NCI-H2029 (cell line): ENCODE measurements at places on chromosomes 12 and 14.

DNA sequence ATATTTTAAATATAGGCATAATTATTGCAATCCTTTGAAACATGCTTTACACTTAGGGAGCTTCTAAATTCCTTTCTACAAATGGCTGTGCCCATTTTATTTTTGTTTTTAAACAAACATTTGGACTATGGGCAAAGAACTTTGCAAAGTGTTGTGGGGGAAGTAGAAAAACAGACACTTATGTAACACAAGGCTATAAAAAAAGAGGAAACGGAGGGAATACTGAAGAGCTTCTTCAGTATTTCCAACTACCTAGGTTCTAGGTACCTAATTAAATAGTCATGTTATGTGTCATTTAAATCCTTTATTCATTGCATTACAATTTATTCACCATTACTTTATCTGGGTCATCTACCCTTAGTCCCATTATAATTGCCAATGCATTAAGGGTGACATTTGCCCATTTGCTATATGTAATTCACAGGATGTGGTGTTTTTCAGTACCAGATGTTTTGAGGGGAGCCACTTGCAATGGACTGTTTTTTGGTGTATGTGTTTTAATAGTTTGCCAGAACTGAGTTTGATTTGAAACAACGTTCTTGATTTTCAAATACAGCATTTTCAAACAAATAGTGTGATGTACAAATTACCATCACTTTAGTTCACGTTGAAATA is 1.5 kb upstream of the MSRB3 start:
- DNase-seq, result no peak

DNA sequence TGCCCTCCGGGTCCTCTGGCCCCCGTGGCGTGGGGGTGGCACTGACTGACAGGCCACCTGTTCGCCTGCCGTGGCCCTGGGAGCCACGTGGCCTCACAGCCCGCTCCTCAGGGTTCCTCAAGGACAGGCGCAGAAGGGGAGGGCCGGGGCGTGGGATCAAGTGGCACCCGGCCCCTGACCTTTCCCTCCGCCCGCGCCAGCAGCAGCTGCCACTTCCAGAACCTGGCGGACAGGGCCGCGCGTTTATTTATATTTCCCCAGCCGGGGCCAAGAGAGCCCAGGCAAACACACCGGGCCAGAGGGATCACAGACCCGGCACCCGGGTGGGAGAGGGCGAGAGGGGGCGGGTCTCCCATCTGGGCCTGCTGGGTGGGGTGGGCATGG is 92.6 kb downstream of the RFLNA start:
- no peak for DNase-seq

GRCh38 chr12:52165096-52165855 is 26.5 kb downstream of the KRT80 start:
- no peak for DNase-seq

DNA sequence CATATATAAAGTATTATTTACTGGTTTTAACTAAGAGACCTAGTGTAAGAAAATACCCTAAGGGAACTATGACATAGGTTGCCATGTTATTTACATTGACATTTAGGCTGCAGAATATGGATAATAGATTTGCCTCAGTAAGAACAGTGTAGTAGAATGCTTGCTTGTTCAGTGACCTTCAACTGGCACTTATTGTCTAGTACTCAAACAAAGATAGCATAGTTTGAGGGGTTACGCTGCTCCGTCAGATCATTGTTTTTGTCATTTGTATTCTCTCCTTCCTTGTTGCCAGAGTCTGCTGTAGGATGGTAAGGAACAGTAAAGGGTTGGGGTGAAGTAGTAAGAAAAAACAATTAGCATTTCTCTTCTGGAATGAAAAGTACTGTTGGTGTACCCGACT is 33.2 kb downstream of the TOGARAM1 start:
- DNase-seq, result no peak

- no peak for DNase-seq
These were observed 58.5 kb upstream of the DHRS4 start for GRCh38 chr14:23895053-23895419.

- no peak for DNase-seq
These were observed 1455.3 kb upstream of the FLRT2 start for GRCh38 chr14:84074626-84075025.

DNA sequence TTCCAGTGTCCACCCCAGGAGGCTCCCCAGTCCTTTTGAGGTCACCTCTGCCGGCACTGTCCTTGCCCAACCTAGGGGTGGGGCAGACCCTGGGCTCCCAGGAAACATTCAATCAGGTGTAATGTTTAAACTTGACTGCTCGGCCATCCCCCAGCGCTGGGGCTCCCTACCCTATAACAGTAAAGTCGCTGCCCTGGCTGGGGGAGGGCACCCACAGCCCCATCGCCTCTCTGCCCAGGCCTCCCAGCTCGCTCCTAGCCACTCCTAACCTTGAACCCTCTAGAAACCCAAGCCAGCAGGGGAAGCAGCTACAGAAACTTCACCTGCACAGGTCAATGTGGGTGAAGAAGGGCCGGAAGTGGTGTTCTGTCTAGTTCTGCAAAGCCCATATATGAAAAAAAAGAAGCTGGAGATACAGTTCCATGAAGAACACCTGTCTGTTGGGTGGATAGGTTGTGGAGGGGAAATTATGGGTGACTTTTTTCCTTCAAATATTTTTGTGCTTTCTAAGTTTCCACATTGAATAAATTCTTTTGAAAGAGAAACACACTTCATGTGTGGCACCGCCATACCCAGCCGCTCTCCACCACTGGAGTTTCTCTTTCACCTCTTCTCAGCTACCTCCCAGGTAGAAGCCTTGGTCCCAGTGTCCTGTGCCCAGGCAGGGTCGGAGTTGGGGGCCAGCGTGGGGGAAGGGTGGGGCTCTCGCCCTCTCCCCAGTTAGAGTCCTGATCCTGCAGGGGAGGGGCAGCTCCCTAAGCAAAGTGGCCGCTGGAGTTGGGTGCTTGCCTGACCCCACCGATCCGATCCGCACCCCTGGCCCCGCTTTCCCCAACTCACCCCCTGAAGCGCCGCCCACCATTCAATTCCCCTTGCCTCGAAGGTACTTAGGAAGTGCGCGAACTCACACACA is 1.1 kb downstream of the CLMN start:
- no peak for DNase-seq

DNA sequence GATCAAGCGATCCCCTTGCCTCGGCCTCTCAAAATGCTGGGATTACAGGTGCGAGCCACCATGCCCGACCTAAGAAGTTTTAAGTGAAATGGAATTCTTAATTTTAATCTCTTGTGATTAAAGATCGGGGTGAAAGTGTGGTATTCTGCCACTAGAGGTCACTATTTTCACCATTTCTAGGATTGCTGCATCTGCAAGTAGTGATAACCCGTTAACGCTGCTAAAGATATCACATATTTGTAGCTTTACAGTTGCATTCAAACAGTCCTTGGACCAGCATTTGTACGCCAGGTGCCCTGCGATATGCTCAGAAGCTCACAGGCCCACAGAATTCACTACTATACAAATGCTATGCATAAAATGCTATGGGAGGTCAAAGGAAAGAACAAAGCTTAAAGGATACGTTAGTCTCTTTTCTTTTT is 19.3 kb downstream of the CCDC62 start:
- DNase-seq, result peak; percentile 42

DNA sequence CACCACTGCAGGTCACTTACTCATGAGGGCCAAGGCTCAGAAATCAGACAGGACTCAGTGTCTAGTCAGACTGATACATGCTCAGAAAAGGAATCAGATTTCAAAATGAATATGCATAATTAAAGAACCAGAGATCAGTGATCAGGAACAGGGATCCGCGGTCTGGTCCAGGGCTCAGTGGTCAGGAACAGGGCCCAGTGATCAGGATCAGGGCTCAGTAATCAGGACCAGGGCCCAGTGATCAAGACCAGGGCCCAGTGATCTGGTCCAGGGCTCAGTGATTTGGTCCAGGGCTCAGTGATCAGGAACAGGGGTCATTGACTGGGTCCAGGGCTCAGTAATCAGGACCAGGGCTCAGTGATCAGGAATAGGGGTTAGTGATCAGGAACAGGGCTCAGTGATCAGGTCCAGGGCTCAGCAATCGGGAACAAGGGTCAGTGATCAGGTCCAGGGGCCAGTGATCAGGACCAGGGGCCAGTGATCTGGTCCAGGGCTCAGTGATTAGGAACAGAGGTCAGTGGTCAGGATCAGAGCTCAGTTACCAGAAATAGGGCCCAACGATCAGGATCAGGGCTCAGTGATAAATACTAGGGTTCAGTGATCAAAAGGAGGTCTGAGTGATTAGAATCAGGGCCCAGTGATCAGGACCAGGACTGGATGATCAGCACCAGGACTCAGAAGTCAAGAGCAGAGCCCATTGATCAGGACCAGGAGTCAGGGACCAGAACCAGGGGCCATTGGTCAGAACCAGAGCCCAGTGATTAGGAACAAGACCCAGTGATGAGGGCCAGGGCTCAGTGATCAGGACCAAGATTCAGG is 175.3 kb downstream of the TMEM121 start:
- DNase-seq, result no peak

- no peak for DNase-seq
These were observed 91.7 kb downstream of the TMX1 start for GRCh38 chr14:51331486-51332367.

- DNase-seq, result no peak
These were observed 11.9 kb downstream of the PTPRO start for GRCh38 chr12:15334225-15334624.

- no peak for DNase-seq
These were observed 60.9 kb upstream of the JDP2 start for GRCh38 chr14:75366963-75367362.

DNA sequence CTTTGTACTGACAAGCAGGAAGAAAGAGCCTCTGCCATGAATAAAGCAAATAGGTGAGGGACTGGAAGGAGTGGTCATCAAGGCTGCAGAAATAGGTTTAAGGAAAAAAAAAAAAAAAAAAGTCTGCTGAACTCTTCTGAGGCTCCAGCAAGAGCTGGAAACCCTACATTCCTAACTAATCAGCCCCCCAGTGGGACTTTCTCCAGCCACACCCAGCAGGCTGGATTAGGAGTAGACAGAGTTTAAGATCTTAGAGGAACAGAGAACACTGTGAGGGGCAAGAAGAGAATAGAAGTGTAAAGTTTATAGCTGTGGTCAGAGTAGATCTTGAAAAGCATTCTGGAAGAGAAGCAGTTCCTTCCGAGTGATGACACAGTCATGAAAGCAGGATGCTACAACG is 66.4 kb downstream of the ATXN2 start:
- DNase-seq, result no peak

- no peak for DNase-seq
These were observed 1.1 kb downstream of the MYF5 start for GRCh38 chr12:80717856-80718255.

DNA sequence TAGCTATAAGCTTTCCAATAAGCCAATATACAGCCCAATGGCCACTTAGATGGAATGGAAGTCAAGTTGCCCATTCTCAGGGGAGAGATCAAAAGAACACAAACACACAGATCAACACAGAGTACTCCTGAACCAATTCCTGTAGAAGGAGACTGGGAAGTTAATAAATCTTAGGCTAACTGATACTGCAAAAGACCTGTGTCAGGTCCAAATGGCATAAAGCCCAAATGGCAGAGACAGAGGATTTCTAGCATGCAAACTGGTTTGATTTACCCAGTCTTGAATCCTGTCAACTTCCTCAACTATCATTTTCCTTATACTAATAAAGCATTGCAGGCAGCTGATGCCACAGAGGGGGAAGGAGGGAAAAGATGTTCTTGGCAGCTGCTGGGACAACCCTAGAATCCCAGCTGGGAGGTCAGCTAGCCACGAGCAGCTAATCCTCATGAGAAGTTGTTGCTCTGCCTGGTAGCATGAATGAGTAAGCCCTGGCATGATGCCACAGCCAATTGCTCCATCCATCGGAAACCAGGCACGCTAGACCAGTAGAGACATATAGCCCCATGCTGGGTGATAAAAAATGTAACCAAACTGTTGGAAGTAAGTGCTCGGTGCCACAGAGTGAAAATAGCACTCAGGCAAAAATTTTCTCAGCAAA is 26.2 kb downstream of the ANG start:
- DNase-seq, result no peak

DNA sequence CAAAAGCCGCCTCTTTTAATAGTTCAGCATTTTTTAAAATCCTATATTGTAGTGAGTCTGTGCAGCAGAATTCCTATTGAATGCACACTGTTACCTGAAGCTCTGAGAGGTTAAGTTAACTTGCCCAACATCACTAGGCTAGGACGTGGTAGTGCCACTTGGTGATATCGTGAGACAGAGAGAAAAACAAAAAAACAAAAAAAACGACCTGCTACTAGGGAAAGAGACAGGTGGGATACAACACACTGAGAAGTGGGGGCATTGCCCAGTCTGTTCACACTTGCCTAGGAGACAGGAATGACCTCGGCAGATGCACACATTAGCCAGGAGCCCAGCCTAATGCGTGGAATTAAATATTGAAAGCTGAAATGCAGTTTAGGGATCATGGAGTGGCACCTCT is 129.7 kb upstream of the CCND2 start:
- no peak for DNase-seq
